Stimulated activated CD4-positive, alpha-beta T cell treated with anti-CD3 and anti-CD28 coated beads, Interleukin-1b, Interleukin-23, amount 100 ng/mL, for 1 hour (primary cell): ENCODE measurements at places on chromosomes 2 and 18.

DNA sequence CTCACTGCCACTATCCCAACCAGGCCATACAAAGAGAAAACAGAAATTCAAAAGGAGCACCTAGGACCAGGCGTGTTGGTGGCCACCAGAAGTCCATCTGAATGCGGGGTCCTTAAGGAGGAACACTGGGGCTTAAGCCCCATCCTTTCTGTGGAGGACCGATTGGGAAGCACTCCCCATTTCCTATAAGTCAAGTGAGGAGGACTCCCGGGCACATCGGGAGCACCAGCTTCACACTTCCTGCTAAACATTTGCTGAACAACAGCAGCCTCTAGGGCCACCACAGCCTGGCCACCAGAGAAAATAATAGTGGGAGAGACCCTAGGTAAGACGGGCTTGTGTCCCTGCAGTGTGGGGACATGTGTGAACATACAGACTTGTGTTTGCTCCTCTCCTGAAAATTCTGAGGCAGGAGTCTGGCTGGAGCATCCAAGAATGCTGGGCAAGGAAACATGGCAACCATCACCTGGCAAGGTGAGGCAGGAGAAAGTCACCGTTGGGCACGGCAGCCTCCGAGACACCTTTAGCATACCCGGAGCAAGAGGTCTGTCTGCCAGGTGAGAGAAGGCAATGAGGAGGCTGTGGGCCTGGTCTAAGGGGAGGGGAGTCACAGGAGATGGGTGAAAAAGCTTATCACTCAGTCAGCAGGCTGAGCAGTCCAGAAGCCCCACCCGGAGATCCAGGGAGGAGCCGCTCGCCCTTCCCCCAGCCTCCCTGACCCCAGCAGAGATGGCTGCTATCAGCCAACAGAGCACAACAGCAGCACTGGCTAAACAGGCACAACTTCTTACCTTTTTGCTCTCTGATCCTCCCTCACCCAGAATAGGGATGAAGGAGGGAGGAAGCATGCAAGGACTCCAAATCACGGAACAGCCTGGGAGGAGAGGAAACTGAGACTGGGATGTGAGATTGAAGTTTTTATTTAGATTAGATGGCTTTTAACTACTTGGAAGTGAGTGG lies 282.3 kb downstream of the EIPR1 start:
- no peak for DNase-seq

DNA sequence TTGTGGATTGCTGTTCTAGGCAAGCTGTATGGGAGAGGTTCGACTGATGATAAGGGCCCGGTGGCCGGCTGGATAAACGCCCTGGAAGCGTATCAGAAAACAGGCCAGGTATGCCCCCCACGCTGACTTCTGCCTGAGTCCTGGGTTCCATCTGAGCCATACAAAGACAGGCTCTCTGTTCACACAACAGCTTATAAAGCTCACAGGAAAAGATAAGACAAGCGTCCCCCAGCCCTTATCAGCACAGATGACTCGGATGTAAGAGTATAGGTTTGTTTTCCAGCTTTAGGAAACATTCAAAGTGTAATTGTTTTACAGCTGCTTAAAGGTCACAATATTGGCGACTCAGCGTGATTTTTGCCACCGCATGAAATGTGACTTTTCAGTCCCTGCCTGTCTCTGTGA lies 12.7 kb downstream of the CNDP2 start:
- no peak for DNase-seq

DNA sequence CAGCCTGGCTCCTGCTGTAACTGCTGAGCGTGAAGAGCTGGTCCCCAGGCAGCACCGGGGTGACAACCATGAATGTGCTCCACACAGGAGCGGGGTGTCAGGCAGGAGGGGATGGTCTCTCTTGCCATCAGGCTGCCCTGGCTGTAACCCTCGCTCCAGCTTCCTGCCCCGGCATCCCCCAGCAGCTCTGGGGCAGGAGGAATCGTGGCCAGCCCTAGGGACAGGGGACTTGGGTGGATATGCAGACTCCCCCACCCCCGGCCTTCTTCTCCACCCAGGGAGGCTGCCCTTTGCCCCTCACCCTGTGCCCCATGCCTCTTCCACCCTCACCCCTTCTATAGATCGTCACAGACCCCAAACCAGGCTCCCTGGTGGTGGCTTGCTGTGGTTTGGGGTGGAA lies 69.4 kb upstream of the SMAD7 start:
- no peak for DNase-seq

GRCh38 chr18:9851511-9851910 lies 34.3 kb upstream of the TXNDC2 start:
- DNase-seq: no peak

- no peak for DNase-seq
Measured at GRCh38 chr2:54161660-54162424, 46.4 kb downstream of the ACYP2 start.

DNA sequence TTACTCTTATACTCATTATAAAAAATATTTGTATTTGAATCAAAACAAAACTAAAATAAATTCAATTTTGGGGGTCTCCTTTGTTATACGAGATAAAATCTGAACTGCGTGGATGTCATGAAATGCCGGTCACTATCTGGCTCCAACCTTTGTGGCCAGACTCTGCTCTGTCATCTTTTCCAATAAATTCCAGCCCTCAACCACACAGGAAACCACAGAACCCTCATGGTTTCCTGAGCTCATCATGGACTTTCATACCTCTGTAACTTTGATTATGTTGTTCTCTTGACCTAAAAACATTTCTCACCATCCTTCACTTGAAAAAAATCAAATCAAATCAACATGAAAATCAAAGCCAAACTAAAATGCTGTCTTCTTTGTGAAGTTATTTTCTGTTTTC lies 724.7 kb downstream of the METTL4 start:
- no peak for DNase-seq

DNA sequence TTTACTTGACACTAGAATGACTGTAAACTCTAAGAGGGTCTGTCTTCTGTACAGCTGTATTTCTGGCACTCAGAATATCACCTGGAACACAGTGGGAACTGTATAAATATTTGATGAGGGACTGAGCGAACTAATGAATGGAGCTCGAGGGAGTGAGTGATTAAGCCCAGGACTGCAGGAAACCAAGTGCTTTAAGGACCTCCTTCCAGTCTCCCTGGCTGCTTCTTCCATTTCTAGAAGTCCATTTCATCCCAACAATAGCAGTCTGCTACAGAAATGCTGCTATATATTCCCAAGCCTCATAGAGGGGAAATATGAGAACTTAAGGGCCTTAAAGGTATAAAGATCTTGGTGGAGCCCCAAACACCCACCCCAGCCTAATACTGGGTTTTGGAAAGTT lies 2.8 kb upstream of the IL1RL2 start:
- DNase-seq: no peak

GRCh38 chr2:82730811-82731210 lies 1728.3 kb downstream of the SUCLG1 start:
- DNase-seq: no peak

DNA sequence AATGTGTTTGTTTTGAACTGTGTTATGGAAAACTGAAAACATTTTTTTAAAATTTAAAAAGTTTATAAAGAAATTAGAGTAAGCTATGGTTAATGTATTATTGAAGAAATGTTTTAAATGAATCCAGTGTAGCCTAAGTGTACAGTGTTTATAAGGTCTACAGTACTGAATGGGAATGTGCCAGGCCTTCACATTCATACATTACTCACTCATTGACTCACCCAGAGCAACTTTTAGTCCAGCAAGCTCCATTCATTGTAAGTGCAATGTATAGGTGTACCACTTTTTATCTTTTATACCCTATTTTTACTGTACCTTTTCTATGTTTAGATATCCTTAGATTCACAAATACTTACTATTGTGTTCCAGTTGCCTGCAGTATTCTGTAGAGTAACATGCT lies 215.1 kb upstream of the THUMPD2 start:
- no peak for DNase-seq

DNA sequence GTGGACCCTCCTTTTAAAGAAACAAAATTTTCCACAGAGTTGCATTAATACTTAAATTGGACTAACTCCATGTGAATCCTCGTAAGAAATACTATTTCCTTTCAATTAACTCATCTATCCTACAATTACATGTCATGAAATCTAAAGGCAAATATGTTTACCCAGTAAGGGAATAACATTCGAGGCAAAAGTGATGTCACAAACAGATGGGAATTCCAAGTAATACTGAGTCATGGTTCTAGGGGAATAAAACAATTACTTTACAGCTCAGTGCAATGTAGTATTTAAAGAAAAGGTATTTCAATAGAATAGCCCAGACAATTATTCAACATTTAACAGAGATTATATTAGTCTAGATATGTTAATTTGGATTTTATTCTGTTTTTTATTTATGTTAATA lies 205.8 kb downstream of the ZNF385B start:
- DNase-seq: no peak

DNA sequence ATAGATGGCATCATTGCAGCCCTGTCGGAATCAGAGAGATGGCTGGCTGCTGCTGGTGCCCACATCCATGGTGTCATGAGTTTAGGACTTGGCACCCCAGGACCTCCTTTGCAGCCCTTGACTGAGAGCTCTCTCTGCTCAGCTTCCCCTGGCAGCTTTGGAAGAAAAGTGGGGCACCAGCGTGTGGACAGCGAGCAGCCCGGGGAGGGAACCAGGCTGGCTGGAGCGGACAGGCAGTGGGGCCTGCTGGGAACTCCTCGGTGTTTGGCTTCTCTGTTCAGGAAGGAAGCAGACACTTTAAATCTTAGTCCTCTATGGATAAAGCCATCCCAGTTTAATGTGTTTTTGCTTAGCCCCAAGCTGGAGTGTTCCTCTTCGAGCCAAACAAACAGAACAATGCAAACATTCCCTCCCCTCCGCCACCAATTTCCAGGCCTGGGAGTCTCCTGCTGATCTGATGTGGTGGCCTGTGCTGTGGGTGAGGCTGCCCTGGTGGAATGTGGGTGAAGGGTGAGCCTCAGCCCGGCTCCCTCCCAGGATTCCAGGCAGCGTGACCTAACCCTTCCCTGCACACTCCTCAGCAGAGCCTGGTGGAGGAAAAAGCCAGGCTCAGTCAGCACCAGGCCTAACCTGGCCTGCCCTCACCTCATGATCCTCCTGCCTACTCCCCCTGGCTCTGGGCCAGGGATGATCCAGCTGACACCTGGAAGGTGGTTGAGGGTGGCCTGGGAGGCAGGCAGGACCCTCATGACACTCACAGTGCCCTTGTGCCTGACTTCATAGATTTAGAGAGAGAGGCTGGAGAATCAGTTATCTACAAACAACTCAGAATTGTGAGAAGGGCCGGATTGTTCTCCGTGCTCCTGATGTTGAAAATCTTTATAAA lies 21.6 kb upstream of the ITGB6 start:
- no peak for DNase-seq

- no peak for DNase-seq
Measured at GRCh38 chr2:76050196-76050595, 339.5 kb upstream of the GCFC2 start.

- no peak for DNase-seq
Measured at GRCh38 chr2:75605770-75606529, 40.6 kb upstream of the MRPL19 start.

- no peak for DNase-seq
Measured at GRCh38 chr2:214311031-214311533, 99.8 kb upstream of the VWC2L start.
